Stimulated activated CD4-positive, alpha-beta T cell treated with anti-CD3 and anti-CD28 coated beads, Interleukin-2, amount 100 ng/mL, for 4 hours (primary cell): ENCODE measurements at places on chromosomes 5 and 9.

GRCh38 chr5:177390363-177391300, 6.4 kb downstream of the SLC34A1 start:
- peak; percentile 82 for DNase-seq

DNA sequence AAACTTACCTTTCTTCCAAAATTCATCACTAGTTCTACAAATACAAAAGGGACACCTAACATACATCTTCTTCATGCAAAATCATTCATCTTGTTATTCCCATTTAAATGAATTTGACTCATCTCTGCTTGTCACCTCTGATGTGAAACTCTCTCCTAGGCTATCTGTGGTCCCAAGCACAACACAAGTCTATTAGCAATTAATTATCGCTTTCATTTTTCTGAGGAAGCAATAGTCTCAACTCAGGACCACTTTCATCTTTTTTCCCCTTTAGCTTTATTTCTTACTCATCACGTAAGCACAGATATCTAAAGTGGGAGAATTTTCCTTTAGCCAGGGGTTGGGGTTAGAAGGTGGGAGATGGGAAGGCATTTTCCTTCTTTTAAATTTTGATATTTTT, 131.9 kb downstream of the ST8SIA4 start:
- DNase-seq = no peak

DNA sequence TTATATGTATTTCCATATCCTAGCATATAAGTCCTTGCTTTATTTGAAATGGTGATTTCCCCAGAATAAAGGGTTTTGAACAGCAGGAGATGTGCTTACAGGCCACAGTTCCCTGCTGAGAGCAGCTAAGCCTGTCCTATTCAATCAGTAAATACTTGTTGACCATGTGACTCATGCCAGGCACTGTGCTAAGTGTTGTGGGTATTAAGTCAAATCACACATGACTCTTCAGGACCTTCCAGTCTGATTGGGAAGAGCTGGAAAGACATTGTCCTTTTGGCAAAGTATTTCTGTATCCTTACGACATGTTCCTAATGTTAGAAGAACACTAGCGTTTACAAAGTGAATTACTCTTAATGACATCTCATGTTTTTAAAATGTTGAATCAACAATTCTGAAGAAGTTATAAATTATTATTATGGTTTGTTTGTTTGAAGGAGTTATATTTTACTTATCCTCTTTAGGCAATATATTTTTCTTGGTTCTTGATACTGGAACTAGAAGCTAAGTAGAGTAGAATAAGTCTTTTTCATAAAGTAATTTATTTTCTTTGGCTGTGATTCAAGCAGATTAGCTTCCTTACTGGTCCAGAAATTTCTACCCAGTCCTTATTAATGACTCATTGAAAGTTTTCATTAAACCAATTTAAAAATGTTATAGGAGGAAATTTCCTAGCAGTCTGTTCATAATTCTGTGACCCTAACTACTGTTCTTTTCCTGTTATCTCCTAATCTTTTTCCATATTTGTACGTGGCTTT, 82.1 kb downstream of the GAPVD1 start:
- DNase-seq = no peak

GRCh38 chr5:159779481-159779880, 136.8 kb upstream of the ADRA1B start:
- DNase-seq = no peak

DNA sequence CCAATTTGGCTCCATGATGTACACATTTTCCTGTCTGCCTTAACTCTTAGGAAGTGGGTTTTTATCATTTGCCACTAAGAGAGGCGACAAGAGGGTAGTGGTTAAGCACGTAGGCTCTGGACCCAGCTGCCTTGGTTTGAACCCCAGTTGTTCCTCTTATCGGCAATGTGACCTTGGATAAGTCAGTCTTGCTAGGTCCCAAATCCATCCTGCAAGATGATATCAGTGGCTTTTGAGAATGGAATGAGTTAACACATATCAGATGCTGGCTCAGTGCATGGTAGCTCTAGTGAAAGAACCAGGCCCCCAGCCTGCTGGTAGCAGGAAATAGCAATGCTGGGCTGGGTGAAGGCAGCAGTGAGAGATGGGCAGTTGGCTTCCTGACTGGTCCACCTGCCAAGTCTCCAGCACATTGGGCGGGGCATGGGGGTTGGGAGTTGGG, 72.5 kb downstream of the STK10 start:
- DNase-seq = no peak

GRCh38 chr9:72292256-72292682, 72.7 kb downstream of the ZFAND5 start:
- no peak for DNase-seq

DNA sequence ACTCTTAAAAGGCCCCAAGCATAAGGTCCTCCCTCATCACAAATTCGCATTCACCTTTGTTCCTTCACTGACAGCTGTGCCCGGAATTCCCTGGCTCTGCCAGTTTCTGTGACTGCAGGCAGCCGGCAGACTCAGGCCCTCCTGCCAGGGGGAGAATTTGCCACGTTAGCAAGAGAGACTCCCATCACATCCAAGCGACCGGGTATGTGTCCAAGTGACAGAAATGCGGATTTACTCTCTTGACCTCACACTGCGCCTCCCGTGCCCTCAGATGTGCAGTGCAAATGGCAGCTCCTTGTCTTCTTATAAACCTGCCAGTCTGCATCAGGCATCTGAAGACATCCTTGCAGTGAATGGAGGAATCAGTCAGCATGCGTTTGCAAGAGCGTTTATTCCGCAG, 187.1 kb upstream of the WWC1 start:
- DNase-seq = no peak

DNA sequence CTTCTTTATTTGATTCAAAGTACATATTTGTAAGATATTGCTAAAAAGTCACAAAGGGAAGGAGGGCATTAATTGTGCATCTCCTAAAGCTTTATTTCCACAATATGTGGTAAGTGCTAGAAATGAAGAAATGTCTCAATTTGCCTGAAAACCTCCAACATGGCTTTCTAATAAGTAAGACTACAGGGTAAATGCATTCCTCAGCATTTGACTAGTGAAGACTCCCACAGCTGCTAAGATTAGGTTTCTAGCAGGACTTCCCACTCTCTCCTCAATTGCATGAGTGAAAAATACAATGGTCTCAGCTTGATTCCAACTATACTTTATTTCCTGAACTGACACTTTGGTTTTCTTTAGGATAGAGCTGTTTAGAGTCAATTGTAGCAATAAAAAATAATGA, 162.1 kb downstream of the ELAVL2 start:
- DNase-seq = no peak

DNA sequence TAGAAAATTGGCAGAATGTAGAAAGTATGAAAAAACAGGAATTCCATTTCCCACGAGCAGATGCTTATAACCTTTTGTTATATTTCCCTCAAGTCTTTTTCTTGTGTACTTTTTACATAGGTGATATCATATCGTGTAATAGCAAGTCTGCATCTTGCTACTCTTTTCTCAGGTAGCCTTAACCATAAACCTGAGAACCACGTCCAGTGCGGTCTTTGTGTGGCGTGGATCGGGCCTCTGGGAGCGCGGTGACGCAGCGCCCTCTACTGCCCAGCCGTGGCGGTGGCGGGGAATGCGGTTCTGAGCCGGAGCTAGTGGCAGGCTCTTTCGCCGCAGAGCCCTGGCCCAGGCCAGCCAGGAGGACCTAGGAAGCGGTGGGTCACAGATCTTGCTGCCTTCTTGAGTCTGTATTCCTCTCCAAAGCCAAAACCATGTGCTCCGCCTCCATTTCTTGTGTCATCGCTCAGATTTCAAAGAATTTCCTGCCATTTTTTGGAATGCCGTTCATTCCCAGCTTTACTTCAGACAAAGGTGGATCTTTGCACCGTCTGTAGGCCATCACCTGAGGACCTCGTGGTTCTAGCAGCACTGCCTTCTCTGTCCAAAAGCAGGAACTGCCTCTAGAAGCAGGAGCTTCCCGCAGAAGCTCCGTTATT, 71.9 kb downstream of the MVB12B start:
- DNase-seq = peak; percentile 41

DNA sequence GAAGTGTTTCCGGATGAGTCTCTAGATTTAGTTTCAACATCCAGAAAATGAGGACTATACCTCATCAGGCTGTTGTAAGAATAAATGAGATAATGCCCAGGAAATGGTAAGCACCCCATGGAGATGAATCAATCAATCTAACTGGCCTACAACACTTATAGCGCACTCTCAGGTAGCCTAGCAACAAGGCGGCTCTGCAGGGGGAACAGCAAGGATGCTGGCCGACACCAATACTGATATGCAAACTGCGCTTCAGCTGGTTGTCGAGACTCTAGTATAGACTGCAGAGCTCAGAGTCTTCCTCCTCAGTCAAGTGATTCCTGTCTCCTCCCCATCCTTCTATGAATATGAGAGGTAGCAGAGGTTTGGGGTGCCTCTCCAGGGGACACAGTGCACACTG, 218.8 kb upstream of the WWC1 start:
- DNase-seq = no peak

DNA sequence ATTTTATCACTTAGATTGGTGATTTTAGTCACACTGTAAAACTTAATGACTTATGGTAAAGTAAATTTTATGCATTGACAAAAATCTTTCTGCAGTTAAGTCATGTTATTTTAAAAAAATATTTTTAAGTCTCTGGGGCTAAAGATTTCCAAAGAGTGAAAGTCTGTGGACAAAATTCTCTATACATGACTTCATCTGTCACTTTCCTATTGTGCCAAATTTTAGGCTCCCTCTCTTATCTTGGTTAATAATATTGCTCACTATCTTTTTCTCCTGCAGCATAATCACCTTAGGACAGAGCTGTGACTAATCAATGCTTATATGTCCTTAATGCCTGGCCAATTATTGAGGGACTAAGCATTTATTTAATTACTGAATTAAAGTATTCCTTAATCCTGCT, 15.2 kb downstream of the LURAP1L start:
- no peak for DNase-seq

GRCh38 chr9:93620041-93620506, 43.7 kb downstream of the PHF2 start:
- no peak for DNase-seq

GRCh38 chr5:31193116-31193515, 370 bp upstream of the CDH6 start:
- DNase-seq = no peak

GRCh38 chr5:63962279-63962678, at the start of gene HTR1A:
TSS of gene HTR1A (minus strand) at chr5:63962445. CDS start at chr5:63961719, 726 bp downstream.
- DNase-seq = no peak
